Cortex of kidney (tissue), 1 donor: ENCODE measurements at places on chromosomes 5 and 9.

DNA sequence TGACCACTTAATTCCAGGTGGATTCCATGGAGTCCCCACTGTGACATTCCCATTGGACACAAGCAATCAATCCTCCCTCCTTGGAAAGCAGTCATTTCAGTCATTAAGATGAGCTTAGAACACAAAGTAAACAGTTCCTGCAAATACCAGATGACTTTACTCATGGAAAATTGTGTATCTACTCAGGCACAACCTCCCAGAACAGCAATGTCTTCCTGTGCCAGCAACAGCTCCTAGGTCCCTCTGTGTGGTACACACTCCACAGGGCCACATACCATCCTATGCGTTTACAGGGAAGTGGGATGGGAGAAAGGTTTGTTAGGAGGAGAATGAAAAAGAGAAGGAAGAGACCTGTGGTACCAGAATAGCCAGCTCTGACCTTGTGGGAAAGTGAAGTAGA lies 53.7 kb downstream of the MTMR12 start:
- no peak for DNase-seq

DNA sequence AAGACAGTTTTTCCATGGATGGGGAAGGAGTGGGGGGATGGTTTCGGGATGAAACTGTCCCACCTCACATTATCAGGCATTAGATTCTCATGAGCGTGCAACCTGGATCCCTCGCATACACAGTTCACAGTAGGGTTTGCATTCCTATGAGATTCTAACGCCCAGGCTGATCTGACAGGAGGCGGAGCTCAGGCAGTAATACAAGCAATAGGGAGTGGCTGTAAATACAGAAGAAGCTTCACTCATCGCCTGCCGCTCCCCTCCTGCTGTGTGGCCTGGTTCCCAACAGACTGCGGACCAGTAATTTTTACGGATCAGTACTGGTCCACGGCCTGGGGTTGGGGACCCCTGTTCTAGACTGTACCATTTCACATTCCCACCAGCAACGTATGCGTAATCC lies 68.3 kb upstream of the OTULINL start:
- DNase-seq: no peak

DNA sequence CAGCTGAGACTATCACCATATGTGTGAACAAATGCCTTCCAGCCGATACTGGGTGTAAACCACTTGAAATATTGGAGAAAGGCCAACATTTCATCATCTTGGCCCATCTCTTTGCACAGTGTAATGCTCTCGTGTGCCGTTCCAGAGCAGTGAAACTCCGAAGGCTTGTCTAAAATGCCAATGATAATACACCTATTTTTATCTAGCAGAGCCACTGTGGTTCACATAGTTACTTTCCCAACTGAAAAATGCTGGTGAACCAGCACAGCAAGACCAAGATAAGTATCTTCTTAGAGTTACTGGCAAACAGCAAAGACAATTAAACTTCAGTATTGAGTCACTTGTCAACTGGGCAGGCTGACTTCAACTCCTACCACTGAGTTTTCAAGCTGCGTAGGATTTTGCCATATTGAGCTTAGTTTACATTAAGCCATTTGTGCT lies 379.9 kb upstream of the ACTBL2 start:
- no peak for DNase-seq

- DNase-seq: no peak
Observed at GRCh38 chr9:112366591-112366990, 13.3 kb upstream of the HSDL2 start.

GRCh38 chr5:87649455-87649854 lies 236.7 kb upstream of the CCNH start:
- DNase-seq: no peak

DNA sequence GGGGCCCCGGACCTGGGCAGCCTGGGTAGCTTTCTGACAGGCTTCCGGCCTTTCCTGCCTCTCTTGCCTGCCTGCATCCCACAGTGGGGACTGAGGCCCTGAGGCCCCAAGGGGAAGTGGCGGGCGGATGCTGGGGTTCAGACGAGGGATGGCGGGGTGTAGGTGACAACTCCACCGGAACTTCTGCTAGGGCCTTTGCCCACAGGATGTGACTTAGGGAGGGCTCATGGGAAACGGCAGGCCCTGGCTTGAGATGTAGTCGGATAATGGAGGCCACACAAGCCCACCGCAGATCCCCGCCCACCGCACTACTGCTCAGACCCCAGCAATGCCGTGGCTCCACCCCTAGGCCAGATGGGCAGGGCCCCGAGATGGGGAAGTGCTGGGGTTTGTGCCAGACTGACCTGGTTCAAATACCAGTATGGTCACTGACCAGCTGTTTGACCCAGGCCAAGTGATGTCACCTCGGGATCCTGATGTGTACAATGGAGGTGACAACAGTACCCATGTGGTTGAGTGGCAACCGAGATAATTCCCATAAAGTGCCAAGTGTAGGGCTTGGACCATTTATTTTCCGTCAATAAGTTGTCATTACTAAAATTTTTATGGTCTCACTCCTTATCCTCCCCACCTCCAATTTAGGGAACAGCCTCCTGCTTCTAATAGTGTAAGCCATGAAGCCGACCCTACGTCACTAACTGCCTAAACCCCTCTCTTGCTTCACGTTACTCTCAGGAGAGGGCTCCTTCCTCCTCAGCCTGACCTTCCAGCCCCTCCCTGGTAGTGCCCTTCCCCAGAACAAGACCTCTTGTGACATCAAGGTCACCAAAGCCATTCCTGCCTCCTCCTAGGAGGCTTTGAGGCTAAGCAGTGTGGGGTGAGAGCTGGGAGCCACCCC lies 2.5 kb upstream of the CDK9 start:
- DNase-seq: no peak

GRCh38 chr9:137711678-137712105 lies 92.9 kb downstream of the EHMT1 start:
- no peak for DNase-seq

GRCh38 chr5:171633776-171634470 lies 151.7 kb upstream of the SMIM23 start:
- DNase-seq: no peak

GRCh38 chr5:169810524-169810923 lies 169.8 kb downstream of the INSYN2B start:
- no peak for DNase-seq

GRCh38 chr5:116881921-116882531 lies 307.4 kb upstream of the SEMA6A start:
- no peak for DNase-seq

GRCh38 chr5:71865665-71866320 lies 146.7 kb downstream of the CARTPT start:
- no peak for DNase-seq
